SHP77 treated with DMSO at 0.1 percent for 48 hours (cell line): ENCODE measurements at places on chromosomes 2 and 18.

DNA sequence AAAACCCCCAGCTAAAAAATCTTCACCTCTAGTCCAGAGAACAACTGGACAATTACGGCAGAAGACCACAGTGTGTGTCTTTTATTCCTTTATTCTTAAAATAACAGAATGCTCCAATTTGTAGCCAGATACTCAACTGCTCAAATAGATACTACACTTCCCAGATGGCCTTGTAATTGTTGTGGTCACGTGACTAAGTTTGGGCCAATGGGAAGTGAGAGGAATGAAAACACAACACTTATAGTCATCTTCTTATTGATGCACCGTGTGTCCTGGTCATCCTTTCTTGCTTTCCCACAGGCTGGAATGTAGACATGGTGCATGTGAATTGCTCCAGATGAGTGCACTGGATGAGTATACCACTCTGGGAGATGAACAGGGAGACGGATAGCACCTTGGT lies 145.1 kb downstream of the CDC42EP3 start:
- no peak for DNase-seq

GRCh38 chr2:26877276-26877675 lies 29.3 kb downstream of the DPYSL5 start:
- no peak for DNase-seq

DNA sequence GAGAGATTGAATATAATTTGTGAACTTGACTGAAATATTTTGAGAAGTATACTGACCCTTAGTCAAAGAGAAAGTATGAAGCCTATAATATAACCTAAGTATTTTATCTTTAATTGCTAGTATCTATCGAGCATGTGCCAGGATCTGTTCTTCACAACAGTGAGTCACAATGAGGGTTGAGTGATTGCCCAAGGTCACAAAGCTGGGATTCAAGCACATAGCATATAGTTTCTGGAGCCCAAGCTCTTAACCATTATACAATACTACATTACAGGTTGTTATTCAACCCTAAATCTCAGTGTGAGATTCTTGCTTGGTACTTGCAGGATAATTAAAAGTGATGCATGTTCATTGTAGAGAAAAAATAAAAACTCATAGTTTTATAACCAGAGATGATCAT lies 97.2 kb downstream of the RAB3GAP1 start:
- no peak for DNase-seq

DNA sequence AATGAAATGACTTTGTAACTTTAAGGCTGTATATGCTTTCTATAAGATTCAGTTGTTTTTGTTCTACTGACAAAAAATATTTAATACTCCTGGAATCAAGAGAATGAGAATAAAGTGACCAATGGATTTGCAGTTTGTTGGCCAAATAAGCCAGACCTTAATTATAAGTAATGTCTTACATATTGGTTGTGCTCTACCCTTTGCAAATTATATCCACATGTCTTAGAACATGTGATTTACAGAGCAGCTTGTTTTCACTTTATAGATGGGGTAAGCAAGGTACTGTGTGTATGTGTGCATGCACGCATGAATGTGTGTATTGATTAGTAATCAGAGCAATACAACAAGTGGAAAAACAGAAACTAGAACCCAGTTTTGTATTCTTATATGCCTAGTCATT lies 59.1 kb downstream of the RMDN2 start:
- no peak for DNase-seq
